ENCODE measurements at places on chromosomes 5 and 9. TPM values are rescaled to one million over a fixed set of nuclear protein-coding genes. Genes with fewer than 3 reads are reported as not detected.

ITK gene
- polyA plus RNA-seq = 0.18 TPM

PHYHD1 gene
- 16.7 TPM for polyA plus RNA-seq

AHRR gene
- polyA plus RNA-seq = 0.13 TPM

FBXW11 gene
- polyA plus RNA-seq = 50.1 TPM

PAIP2 gene
- 252 TPM for polyA plus RNA-seq

STPG3 gene
- polyA plus RNA-seq = not detected

Data from psoas muscle (tissue), 8 donors.